Progenitor cell of endocrine pancreas (in vitro differentiated cells): ENCODE measurements at places on chromosomes 6 and 20. TPM values are rescaled to one million over a fixed set of nuclear protein-coding genes. Genes with fewer than 3 reads are reported as not detected.

- H3K4me1 ChIP-seq = no peaks in the 10 kb centered on the region
- no peaks in the 10 kb centered on the region for H3K36me3 ChIP-seq
- H3K27ac ChIP-seq = no peak overlapping the region
- no peak for DNase-seq
- H3K27me3 ChIP-seq = no peaks in the 10 kb centered on the region
Measured at GRCh38 chr6:65350530-65350929, 356.5 kb downstream of the EYS start.

- peak overlapping the region; percentile 99 for H3K27ac ChIP-seq
- peaks cover 34% of the 10 kb centered on the region for H3K4me1 ChIP-seq
- H3K4me3 ChIP-seq = peak overlapping the region; percentile 56
Measured at GRCh38 chr20:31602779-31603441, 2.2 kb upstream of the ID1 start.

The CENPW gene
- total RNA-seq = 22.5 and 26.9 TPM in 2 replicates

DNA sequence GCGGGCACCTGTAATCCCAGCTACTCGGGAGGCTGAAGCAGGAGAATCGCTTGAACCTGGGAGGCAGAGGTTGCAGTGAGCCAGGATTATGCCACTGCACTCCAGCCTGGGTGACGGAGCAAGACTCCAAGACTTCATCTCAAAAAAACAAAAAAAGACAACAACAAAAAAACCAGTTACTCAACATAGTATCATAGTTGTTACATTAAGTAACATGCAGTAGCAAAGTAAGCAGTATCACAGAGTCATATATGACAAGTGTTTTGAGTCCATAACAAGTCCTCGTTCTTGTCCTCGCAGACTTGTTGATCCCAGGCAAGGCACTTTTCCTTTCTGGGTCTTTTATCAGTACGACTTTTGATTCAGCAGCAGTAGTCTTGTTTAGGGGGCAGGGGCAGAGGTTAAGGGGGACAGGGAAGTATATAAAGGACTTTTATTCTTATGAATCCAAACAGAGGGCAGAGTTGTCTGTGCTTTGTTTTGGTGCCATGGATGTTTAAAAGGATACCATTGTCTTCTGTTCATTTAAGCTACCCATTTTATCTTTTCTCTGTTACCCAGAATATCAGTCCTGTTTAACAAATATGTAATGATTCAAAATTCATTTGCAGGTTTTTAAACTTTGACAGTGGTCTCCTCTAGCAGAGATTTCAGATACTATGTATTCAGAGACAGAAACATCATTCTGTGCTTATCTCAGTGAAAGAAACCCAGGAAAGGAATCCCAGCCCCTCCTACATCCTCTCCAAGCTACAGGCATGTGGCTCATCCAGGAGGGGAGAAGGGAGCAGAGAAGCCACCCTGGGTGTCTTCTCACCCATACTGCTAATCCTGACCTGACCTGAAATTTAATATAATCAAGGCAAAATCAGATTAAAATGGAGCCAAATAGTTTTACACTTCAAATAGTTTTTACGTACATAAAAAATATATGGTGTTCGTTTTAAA lies 137.9 kb upstream of the EDN1 start:
- peaks cover 3% of the 10 kb centered on the region for H3K4me1 ChIP-seq
- no peaks in the 10 kb centered on the region for H3K27me3 ChIP-seq
- no peak for DNase-seq
- H3K27ac ChIP-seq = no peak overlapping the region
- peaks cover 8% of the 10 kb centered on the region for H3K36me3 ChIP-seq

DNA sequence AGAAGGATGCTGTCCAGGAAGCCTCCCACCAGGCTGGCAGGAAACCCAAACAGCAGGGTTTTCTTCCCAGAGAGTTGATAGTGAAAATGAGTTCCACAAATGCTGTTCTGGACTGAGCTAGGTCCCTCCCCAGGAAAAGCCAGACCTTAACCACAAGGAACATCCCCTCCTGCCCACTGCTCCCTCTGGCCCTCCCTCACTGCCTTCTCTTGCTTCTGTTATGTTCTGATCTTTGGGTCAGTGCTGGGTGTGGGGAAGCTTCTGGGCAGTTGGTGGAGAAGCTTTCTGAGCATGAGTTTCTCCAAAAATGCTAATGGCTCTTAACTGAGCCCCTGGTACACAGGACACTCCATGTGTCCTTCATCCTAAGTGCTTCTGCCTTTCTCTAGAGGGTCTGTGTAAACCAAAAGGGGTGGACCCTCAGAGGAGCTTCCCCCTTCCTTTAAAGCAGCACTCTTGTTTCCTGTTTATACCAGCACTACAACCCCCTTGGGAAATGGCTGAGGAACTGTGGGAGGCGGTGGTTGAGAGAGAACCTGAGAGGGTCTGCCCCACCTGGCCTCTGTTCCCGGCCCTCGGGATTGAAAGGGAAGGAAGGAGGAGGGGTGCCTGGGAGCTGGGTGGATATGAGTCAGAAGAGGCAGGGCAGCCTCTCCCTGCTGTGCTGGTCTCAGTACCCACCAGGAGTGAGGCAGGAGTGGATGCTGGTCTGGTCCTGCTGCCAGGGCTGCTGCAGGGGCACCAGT lies 42.0 kb downstream of the CDS2 start:
- no peak overlapping the region for H3K4me3 ChIP-seq
- peaks cover 21% of the 10 kb centered on the region for H3K4me1 ChIP-seq
- DNase-seq = no peak
